ENCODE measurements at places on chromosomes 1 and 21. TPM values are rescaled to one million over a fixed set of nuclear protein-coding genes. Genes with fewer than 3 reads are reported as not detected.

The OR14A2 gene
- total RNA-seq: not detected

DNA sequence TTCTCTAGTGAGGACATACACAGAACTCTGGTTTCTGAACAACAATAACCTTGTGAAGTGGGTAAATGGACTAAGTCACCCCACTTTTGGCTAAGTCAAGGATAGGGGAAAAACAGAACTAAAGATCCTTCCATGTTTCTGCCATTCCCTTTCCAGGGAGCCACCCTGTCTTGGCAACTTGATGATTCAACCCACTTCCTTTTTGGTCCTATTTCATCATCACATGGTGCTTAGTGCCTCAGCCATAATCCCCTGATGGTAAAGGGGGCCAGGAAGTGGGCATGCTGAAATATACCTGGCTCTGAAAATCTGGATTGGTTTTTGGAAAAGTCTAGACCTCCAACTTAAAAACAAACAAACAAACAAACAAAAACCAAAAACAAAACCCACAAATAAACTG lies 206.4 kb upstream of the FOXD3 start:
- no peak overlapping the region for H3K27ac ChIP-seq
- H3K27me3 ChIP-seq: peaks cover 10% of the 10 kb centered on the region
- no peak for DNase-seq
- H3K36me3 ChIP-seq: no peaks in the 10 kb centered on the region
- H3K4me1 ChIP-seq: no peaks in the 10 kb centered on the region
- no peak overlapping the region for H3K4me3 ChIP-seq

DNA sequence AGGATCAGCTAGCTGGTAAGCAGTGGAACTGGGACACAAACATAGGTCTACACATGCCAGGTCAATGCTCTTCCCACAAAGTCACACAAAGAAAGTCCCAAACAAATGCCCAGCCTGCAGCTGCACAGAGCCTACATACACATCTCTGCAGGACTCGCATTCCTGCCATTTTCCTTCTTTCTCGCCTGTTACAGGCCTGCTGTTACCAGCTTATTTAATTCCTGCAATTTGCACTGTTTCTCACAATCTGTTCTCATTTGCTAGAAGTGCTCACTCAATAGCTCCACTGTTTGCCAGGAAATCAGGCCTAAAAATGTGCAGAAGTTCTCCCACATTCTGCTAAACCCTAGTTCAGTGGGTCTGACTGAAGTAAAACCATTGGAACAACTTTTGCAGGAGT lies 362.6 kb upstream of the C1orf87 start:
- H3K4me3 ChIP-seq: no peak overlapping the region
- no peaks in the 10 kb centered on the region for H3K36me3 ChIP-seq
- no peak overlapping the region for H3K27ac ChIP-seq
- DNase-seq: no peak
- H3K4me1 ChIP-seq: no peaks in the 10 kb centered on the region

- DNase-seq: no peak
- no peak overlapping the region for H3K27ac ChIP-seq
- H3K27me3 ChIP-seq: no peaks in the 10 kb centered on the region
- no peak overlapping the region for H3K4me3 ChIP-seq
Measured at GRCh38 chr1:89759036-89759435, 61.8 kb upstream of the LRRC8D start.

The ENAH gene
- total RNA-seq: 115 TPM

The LRRC47 gene
- 27.3 TPM for total RNA-seq

DNA sequence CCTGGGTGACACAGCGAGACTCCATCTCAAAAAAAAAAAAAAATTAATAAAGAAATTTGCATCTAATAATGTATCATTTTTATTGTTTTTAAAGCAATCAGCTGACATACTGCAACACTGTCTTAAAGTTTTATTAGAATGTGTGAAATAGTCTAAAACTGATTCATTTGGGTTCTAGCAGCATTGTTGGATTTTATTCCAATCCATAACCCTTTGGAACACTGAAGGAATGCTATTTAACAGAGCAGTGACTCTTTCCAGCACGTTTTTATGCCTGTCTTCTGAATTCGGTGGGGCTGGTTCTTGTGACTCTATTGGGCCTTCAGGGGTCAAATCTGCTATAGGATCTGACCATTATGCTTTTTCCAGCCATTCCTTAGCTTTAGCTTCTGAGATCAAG lies 18.2 kb upstream of the FMO4 start:
- H3K4me3 ChIP-seq: no peak overlapping the region
- no peak for DNase-seq
- H3K27ac ChIP-seq: no peak overlapping the region
- H3K27me3 ChIP-seq: no peaks in the 10 kb centered on the region
- no peaks in the 10 kb centered on the region for H3K4me1 ChIP-seq
- H3K36me3 ChIP-seq: no peaks in the 10 kb centered on the region

The PPOX gene
- 18.3 TPM for total RNA-seq

- no peaks in the 10 kb centered on the region for H3K4me1 ChIP-seq
- H3K36me3 ChIP-seq: no peaks in the 10 kb centered on the region
- DNase-seq: no peak
- no peak overlapping the region for H3K4me3 ChIP-seq
Measured at GRCh38 chr21:8998946-8999681, 1522.3 kb upstream of the TPTE start.

The GPR153 gene
- 6.9 TPM for total RNA-seq

- peak overlapping the region; percentile 97 for H3K27ac ChIP-seq
- peaks cover 12% of the 10 kb centered on the region for H3K4me1 ChIP-seq
- no peaks in the 10 kb centered on the region for H3K36me3 ChIP-seq
Measured at GRCh38 chr1:226111098-226111882, 48.8 kb downstream of the H3-3A start.

Measured in hepatocyte (in vitro differentiated cells).